ENCODE measurements at places on chromosomes 16 and 17.

GRCh38 chr17:2259769-2260536 is 43.6 kb downstream of the SMG6 start:
- DNase-seq: no peak

- DNase-seq: no peak
Measured at GRCh38 chr17:46178550-46179214, 14.5 kb downstream of the KANSL1 start.

GRCh38 chr17:63162406-63163157 is 196.5 kb downstream of the TANC2 start:
- no peak for DNase-seq

GRCh38 chr17:33435721-33436301 is 142.7 kb upstream of the ASIC2 start:
- no peak for DNase-seq

Data from fibroblast of skin of left biceps (primary cell).